ENCODE measurements at places on chromosomes 6 and 20.
A peak's percentile ranks its signal among the peaks of the same experiment; 100 is the strongest.

GRCh38 chr6:113944701-113945100, 26.2 kb downstream of the HDAC2 start:
- DNase-seq, result no peak
- H3K4me1 ChIP-seq, result peaks cover 13% of the 10 kb centered on the region
- H3K36me3 ChIP-seq, result peaks cover 18% of the 10 kb centered on the region
- H3K4me3 ChIP-seq, result no peak overlapping the region
- H3K27me3 ChIP-seq, result no peaks in the 10 kb centered on the region

- no peaks in the 10 kb centered on the region for H3K36me3 ChIP-seq
- H3K4me1 ChIP-seq, result peaks cover 20% of the 10 kb centered on the region
- no peaks in the 10 kb centered on the region for H3K27me3 ChIP-seq
- H3K27ac ChIP-seq, result no peak overlapping the region
- no peak overlapping the region for H3K4me3 ChIP-seq
Measured at GRCh38 chr20:4989570-4989969, 11.7 kb downstream of the SLC23A2 start.

- no peak overlapping the region for H3K4me3 ChIP-seq
- H3K36me3 ChIP-seq, result peaks cover 31% of the 10 kb centered on the region
- H3K4me1 ChIP-seq, result peaks cover 25% of the 10 kb centered on the region
- no peak for DNase-seq
Measured at GRCh38 chr6:53014063-53014462, 19.0 kb upstream of the GSTA4 start.

DNA sequence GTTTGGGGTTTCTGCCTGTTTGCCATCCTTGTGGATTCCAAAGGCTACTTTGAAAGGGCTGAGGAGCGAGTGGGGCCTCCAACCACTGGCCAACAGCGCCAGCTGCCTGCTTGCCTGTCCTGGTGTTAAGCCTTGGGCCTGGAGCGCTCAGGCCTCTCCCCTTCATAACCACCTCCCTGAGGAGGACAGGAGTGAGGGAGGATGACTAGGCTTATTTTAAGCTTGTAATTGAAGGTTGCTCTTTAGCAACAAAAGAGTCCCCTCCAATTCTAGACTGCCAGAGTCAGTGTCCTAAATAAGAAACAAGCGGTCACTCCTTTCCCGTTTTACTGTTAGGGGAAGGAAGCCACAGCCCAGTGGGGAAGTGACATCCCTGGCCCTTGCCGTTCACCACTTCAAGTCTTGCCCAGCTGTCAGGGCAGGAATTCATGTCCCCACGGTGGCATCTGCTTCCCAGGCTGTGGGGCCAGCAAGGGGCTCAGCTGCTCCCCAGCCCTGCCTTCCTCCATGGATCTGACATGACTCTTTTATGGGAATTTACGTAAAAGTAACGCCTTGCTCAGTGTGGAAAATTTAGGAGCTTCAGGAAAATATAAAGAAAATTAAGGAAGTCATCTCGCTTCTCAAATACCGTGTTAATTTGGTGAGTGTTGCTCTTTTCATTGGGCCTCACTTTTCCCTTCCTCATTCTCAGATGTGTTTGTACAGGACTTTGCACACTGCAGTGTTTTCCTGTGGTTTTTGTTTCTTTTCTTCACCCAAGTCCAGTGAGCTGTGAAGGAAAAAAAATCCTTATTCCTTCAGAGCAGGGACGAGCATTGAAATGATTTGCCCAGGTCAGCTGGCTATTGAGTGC, 57.8 kb downstream of the SSR1 start:
- H3K27me3 ChIP-seq, result no peaks in the 10 kb centered on the region
- H3K4me3 ChIP-seq, result no peak overlapping the region
- peaks cover 5% of the 10 kb centered on the region for H3K4me1 ChIP-seq
- DNase-seq, result no peak
- no peak overlapping the region for H3K27ac ChIP-seq

DNA sequence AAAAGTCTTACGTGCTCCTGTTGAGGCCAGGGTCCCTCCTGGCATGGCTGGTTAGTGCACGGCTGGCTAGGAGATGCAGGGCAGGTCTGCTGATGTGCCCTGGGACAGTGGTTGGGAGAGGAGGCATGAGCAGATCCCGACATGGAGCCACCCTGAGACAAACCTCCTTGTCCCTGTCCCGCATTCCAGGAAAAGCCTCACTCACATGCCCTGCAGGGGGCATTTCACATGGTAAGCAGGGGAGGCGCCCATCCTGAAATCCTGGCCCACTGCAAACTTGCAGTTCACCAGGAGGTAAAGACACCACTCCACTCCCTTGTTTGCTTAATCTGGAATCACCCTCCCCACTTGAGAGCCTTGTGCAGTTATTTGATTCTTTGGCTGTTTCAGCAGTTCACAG, 116.7 kb upstream of the SLC24A3 start:
- H3K4me1 ChIP-seq, result no peaks in the 10 kb centered on the region
- H3K4me3 ChIP-seq, result no peak overlapping the region
- H3K36me3 ChIP-seq, result no peaks in the 10 kb centered on the region
- no peaks in the 10 kb centered on the region for H3K27me3 ChIP-seq
- DNase-seq, result no peak

DNA sequence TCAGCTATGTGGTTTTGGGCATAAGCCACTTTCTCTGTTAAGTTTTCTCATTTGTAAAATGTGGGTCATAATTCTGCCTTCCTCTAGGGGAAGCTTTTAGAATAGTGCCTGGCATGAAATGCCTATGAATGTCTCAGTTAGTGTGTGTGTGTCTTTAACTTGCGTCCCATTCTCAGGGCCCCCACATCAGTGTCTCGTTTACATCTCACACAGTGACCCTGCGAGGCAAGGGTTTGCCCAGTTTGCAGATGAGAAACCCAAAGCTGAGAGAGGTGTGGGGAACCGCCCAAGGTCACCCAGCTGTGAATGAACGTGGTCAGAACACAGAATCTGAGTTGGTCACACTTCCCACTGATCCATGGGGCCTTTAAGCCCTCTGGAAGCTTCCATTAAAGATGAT, 14.1 kb downstream of the DYNLRB1 start:
- no peak overlapping the region for H3K4me3 ChIP-seq
- DNase-seq, result no peak
- peak overlapping the region; percentile 12 for H3K27ac ChIP-seq
- peaks cover 50% of the 10 kb centered on the region for H3K36me3 ChIP-seq
- no peaks in the 10 kb centered on the region for H3K27me3 ChIP-seq
- H3K4me1 ChIP-seq, result peaks cover 35% of the 10 kb centered on the region

DNA sequence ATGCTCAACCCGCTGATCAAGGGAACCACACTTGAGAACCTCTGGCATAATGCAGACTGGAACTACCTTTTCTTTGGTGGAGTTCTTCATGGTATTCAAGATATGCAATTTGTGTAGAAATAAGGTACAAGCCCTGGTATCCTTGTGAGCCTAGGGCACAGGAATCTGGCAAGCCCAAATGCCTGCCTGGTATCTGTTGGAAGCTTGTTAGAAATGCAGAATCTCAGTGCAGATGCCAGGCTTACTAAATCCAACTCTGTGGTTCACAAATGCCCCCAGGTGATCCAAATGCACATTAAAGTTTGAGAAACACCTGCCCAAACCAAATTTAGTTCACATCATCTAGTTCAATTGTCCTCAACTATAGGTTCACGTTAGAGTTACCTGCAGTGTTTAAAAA, 159.8 kb upstream of the LAMP5 start:
- no peaks in the 10 kb centered on the region for H3K36me3 ChIP-seq
- H3K4me3 ChIP-seq, result no peak overlapping the region
- no peaks in the 10 kb centered on the region for H3K27me3 ChIP-seq

DNA sequence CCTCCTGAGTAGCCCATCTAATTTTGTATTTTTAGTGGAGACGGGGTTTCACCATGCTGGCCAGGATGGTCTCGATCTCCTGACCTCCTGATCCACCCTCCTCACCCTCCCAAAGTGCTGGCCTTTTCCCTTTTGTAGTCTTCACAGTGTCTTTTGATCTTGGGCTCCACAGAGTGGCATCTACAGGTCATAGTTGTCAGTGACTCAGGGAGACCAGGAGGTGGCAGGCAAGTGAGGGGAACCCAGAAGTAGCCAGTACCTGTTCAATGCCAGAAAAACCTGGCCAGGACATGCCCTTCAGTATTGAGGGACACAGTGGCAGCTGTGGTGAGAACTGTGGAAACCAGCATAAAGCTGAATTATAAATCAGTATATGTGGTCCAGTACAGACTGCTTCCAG, 19.6 kb downstream of the RPP21 start:
- no peak for DNase-seq
- no peak overlapping the region for H3K4me3 ChIP-seq
- no peak overlapping the region for H3K27ac ChIP-seq
- H3K4me1 ChIP-seq, result no peaks in the 10 kb centered on the region
- H3K27me3 ChIP-seq, result peaks cover 69% of the 10 kb centered on the region
- no peaks in the 10 kb centered on the region for H3K36me3 ChIP-seq

DNA sequence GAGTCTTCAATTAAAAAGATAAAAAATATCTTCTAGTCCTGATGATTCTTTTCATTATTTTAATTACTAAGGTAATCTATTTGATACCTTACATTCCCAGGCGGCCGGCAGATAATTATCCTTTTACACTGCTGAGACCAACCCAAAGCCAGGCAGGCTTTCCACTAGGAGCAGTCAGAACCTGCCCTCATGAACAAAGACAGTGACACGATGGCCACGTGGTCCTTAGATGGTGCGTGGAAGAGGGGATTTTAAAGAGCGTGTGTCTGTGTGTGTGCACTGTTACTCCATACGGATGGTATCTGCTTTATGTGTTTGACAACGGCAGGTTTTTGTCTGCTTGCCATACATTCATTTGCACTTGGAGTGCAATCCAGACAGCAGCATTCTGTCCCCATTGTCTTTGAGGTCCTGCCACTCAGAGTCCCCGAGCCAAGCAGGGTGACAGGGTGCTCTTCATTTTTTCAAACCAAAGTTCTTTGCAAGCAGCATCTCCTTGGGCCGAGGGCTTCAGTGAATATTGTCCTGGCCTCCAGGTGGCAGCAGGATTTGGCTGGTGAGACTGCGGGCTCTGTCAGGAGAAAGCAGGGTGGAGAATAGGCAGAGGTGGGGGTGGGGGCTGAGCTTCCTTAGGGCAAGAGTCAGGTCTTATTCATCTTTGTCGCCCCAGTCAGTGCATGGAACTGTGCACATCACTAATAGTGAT, 260.5 kb downstream of the NRN1 start:
- H3K27ac ChIP-seq, result no peak overlapping the region
- H3K4me3 ChIP-seq, result no peak overlapping the region
- peaks cover 8% of the 10 kb centered on the region for H3K4me1 ChIP-seq
- DNase-seq, result no peak
- no peaks in the 10 kb centered on the region for H3K27me3 ChIP-seq

DNA sequence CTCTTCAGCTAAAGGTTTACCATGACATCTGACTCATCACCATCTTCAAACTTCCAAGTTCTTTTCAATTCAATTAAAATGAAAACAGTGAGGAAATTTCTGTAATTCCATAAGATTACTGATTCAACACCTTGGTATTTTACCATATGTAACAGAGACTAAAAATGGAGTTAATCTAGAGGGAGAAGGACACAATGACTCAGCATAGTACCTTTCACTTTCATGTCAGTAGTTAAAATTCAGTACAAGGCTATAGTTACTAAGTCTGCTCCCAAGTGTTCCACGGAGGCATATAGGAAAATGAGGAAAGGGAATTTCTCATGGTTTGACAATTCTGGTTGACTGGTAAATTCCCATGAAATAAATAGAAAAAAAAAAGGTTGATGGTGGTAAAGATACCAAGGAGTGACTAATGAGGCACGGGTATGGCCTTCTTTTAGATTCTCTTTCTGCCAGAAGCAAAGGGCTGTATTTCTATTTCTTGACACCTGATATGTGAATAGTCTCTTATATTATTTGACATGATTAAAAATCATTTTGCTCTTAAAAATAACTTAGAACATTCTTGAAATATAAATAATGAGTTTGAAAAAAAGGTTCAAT, 526.7 kb upstream of the ADGRB3 start:
- H3K4me1 ChIP-seq, result peaks cover 24% of the 10 kb centered on the region
- peak overlapping the region; percentile 68 for H3K27ac ChIP-seq
- no peak for DNase-seq

DNA sequence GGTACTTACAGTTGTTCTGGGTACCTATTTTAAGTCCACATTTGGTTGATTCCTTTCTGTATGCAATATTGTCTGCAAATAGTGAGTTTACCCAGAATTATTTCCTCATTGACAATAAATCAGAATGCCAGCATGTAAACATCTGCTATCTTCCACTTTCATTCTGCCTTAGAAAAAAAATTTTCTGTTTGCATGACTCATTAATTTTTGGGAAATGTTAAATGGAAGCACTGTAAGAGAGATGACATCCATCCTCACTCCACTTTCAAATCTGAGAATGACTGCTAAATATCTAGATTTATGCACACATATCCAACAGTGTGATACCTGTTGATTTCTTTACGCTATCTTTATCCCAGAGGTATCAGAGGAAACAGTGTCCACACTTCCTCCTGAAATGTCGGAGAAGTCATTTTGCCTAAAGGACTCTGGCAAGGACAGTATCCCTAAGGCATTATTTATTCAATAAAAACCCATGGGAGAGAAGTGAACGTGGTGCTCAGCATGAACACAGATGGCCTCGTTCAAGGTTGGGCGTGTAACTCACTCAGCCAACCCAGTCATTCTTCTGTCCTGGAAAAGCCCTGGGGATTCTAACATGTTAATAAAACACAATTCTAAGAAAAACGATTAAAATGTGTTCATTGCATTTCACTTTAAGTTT, 780.9 kb downstream of the QKI start:
- H3K27me3 ChIP-seq, result no peaks in the 10 kb centered on the region
- no peak overlapping the region for H3K27ac ChIP-seq
- no peak overlapping the region for H3K4me3 ChIP-seq
- H3K4me1 ChIP-seq, result peaks cover 4% of the 10 kb centered on the region
- no peak for DNase-seq

DNA sequence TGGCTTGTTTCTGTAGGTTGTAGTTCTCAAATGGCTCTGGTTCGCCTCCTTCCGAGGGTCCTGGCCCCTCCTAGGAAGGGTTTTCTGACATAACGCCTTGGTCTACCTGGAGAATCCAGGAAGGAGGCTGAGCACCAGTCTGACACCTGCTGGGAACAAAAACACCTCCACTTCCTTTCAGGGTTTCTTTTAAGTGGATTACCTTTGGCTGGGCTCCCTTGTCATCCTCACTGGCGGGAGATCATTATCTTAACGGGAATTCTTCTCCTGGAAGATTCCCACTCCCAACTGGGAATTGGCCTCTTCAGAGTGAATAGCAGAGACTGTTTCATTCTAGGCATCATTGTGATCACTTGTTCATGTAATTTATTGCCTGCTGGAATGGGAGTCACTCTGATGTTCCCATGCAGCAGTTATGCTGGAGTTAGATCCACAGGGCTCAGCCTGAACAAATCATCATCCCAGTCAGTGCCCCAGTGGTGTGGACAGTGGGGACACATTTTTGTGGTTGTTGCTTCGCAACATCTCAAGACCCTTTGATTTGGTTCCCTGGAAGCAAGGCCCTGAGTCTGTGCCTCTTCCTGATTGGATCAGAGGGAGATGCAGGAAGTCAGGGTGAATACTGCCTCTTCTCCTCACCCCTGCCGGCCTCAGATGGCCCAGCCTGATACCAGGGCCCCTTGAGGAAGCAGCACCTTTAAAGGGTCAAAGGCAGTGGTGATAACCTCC, 49.1 kb downstream of the LYRM2 start:
- H3K4me3 ChIP-seq, result no peak overlapping the region
- H3K4me1 ChIP-seq, result peaks cover 14% of the 10 kb centered on the region
- H3K27me3 ChIP-seq, result no peaks in the 10 kb centered on the region
- no peak overlapping the region for H3K27ac ChIP-seq
- no peaks in the 10 kb centered on the region for H3K36me3 ChIP-seq
